ENCODE measurements at places on chromosomes 6 and 20.

GRCh38 chr20:20680991-20681508 lies 31.4 kb downstream of the RALGAPA2 start:
- no peak overlapping the region for H3K4me3 ChIP-seq
- H3K27me3 ChIP-seq, result no peaks in the 10 kb centered on the region
- H3K4me1 ChIP-seq, result peaks cover 8% of the 10 kb centered on the region
- no peak for DNase-seq
- H3K27ac ChIP-seq, result no peak overlapping the region
- H3K36me3 ChIP-seq, result peaks cover 4% of the 10 kb centered on the region

- H3K27ac ChIP-seq, result no peak overlapping the region
- peaks cover 5% of the 10 kb centered on the region for H3K27me3 ChIP-seq
- no peaks in the 10 kb centered on the region for H3K36me3 ChIP-seq
- H3K4me3 ChIP-seq, result no peak overlapping the region
- DNase-seq, result no peak
- no peaks in the 10 kb centered on the region for H3K4me1 ChIP-seq
Observed at GRCh38 chr6:17820055-17820454, 113.3 kb upstream of the NUP153 start.

DNA sequence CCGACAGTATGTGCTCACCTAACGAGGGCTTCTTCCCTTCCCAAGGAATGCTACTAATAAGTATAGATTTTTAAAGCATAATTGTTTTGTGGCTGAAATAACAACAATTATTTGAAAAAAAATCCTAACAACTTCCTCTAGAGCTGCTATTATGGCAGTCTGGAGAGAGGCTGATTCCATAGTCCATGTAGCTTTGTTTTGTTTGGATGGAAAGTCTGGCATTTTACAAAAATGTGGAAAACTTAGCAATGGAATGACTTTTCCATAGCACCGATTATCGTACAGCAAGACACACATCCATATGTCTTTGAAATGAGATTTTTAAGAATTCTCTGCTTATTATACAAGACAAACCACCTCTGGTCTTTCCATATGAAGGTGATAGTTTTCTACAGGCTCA lies 252.4 kb upstream of the TAB2 start:
- peaks cover 56% of the 10 kb centered on the region for H3K4me1 ChIP-seq
- peaks cover 13% of the 10 kb centered on the region for H3K36me3 ChIP-seq
- no peaks in the 10 kb centered on the region for H3K27me3 ChIP-seq
- no peak for DNase-seq

DNA sequence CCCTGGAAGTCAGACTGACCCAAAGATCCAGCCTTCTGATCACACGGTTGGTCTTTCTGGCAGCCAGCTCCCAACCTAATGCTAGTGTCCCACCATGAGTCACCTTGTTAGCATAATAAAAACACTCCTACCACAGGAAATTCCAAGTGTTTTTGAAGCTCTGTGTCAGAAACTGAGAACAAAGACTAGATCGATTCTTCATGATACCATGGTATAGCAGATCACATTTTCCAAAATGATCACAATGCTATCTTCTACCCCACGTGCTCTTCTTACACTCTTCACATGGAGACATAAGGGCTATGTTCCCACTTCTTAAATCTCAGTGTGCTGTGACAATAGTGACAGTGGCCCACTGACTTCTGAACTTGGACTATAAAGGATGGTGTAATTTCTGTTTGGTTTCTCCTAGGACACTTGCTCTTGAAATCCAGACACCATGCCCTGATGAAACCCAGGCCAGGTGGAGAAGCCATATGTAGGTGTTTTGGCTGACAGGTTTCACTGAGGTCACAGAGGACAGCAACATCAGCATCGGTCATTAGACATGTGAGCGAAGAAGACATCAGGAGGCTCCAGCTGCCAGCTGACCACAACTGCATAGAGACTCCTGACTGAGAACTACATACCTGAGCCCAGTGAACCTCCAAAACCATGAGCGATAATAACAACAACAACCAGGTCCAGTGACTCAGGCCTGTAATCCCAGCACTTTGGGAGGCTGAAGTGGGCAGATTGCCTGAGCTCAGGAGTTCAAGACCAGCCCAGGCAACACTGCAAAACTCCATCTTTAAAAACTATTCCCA lies 57.5 kb downstream of the MKKS start:
- H3K27ac ChIP-seq, result no peak overlapping the region
- H3K27me3 ChIP-seq, result peaks cover 15% of the 10 kb centered on the region
- no peaks in the 10 kb centered on the region for H3K36me3 ChIP-seq

- DNase-seq, result peak; percentile 75
- peaks cover 84% of the 10 kb centered on the region for H3K36me3 ChIP-seq
- no peaks in the 10 kb centered on the region for H3K27me3 ChIP-seq
- peak overlapping the region; percentile 37 for H3K27ac ChIP-seq
- H3K4me1 ChIP-seq, result peaks cover 90% of the 10 kb centered on the region
Observed at GRCh38 chr6:111737065-111737521, 131.4 kb upstream of the TRAF3IP2 start.

GRCh38 chr20:57826666-57827287 lies 117.0 kb upstream of the PMEPA1 start:
- H3K27me3 ChIP-seq, result peaks cover 7% of the 10 kb centered on the region
- no peak for DNase-seq

DNA sequence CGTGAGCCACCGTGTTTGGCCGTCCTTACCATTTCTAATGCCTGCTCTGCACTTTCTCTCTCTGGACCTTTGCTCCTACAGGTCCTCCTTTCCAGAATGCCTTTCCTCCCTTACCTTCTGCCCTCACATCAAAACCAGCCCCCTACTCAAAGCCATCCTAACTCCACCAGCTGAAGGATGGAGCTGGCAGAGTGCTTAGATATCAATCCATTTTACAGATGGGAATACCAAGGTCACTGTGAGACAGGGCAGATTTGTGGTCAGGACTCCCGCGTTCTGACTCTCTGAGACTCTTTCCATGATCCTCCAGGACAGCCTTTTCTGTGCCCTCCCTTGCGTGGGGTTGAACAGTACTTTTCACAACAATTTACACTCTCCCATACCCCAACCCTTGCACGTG lies 41.7 kb upstream of the SCRT2 start:
- H3K4me3 ChIP-seq, result no peak overlapping the region
- no peaks in the 10 kb centered on the region for H3K36me3 ChIP-seq
- no peak overlapping the region for H3K27ac ChIP-seq
- no peaks in the 10 kb centered on the region for H3K4me1 ChIP-seq
- H3K27me3 ChIP-seq, result peaks cover 9% of the 10 kb centered on the region

DNA sequence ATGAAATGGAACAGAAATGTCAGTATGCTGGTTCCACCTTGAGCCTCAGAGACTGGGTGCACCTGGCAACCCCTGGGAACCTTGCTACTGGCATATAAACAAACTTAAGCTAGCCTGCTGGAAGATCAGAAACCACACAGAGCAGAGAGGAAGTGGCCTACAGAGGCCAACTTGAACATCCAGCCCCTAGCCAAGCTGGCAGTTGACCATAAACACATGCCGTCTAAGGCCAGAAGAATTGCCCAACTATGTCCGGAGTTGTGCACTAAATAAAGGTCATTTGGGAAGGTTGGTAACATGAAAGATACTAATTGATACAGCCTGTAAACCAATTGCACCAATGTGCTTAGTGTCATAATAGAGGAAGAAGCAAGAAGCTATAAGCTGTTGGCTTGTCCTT lies 266.6 kb upstream of the BTBD3 start:
- no peaks in the 10 kb centered on the region for H3K27me3 ChIP-seq
- H3K27ac ChIP-seq, result no peak overlapping the region
- no peaks in the 10 kb centered on the region for H3K36me3 ChIP-seq
- H3K4me1 ChIP-seq, result no peaks in the 10 kb centered on the region
- H3K4me3 ChIP-seq, result no peak overlapping the region

DNA sequence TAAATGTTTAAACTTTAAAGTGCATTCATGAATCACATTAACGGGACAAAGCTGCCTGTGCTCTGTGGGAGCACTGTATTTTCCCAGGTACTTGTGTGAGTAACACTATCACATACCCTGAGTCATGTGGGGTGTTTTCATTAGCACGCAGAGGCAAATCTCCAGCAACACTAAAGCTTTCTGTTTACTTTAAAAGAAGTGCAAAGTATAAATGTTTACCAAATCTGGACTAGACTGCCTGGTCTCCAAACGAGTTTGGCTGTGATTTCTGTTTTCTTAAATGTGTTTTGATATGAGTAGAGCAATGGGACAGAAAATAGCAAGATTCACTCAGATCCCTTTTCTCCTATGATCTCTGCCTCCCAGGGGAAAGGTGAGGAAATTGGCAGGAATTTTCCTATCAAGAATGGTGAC lies 28.8 kb upstream of the RIPPLY2 start:
- DNase-seq, result no peak
- no peaks in the 10 kb centered on the region for H3K36me3 ChIP-seq
- peaks cover 7% of the 10 kb centered on the region for H3K27me3 ChIP-seq
- H3K4me1 ChIP-seq, result no peaks in the 10 kb centered on the region
- H3K27ac ChIP-seq, result no peak overlapping the region

DNA sequence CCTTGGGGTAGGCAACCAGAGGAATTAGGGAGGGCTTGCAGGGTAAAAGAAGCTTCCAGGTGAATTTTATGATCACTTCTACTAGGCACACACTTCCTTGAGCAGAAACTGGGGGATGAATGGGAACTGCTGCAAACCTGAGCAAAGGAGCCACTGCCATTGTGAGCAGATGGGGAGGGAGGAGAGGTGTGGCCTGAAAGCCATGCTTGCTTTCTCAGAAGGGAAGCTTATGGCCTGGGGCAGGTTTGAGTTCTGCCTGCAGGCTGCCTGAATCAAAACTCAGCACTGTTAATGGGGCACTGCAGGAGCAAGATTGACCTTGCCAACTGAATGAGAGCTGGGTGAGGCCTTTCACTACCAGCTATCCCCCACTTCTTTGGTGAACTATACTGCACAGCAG lies 328.1 kb downstream of the NKAIN2 start:
- H3K4me3 ChIP-seq, result no peak overlapping the region
- DNase-seq, result no peak
- no peaks in the 10 kb centered on the region for H3K36me3 ChIP-seq
- H3K4me1 ChIP-seq, result no peaks in the 10 kb centered on the region

GRCh38 chr20:1456300-1456699 lies 10.3 kb downstream of the NSFL1C start:
- H3K27me3 ChIP-seq, result no peaks in the 10 kb centered on the region
- no peak overlapping the region for H3K4me3 ChIP-seq
- H3K36me3 ChIP-seq, result peaks cover 47% of the 10 kb centered on the region
- H3K4me1 ChIP-seq, result no peaks in the 10 kb centered on the region
- DNase-seq, result no peak

DNA sequence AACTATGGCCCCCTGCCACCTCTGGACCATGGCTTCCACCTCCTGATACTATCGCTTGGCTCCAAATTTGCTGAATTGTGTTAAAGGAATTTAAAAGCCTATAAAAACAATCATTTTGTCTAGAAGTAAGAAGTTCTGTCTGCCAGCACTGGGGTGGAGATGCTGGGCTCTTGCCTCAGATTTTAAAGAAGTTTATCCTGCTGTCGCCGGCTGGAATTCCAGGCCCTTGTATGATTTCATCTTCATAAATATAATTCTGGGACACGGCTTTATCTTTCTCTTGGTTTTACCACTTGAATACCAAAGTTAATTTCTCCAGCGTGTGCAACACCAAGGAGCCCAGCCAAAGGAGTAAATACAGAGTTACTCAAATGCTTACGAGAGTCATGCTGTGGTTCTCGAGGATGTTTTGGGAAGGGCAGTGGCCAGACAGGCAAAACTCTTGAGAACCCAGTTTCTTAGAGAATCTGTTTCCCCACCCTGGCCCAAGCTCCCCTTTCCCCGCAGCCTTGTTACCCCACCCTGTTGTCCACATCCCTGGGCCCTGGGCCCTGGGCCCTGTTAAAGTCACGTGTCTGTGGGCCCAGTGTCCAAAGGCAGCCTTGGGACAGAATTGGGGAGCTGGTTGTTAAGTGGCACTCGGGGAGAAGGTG lies 31.9 kb downstream of the C6orf89 start:
- no peaks in the 10 kb centered on the region for H3K27me3 ChIP-seq
- H3K4me3 ChIP-seq, result no peak overlapping the region
- peaks cover 40% of the 10 kb centered on the region for H3K4me1 ChIP-seq
- DNase-seq, result no peak
- peaks cover 39% of the 10 kb centered on the region for H3K36me3 ChIP-seq

DNA sequence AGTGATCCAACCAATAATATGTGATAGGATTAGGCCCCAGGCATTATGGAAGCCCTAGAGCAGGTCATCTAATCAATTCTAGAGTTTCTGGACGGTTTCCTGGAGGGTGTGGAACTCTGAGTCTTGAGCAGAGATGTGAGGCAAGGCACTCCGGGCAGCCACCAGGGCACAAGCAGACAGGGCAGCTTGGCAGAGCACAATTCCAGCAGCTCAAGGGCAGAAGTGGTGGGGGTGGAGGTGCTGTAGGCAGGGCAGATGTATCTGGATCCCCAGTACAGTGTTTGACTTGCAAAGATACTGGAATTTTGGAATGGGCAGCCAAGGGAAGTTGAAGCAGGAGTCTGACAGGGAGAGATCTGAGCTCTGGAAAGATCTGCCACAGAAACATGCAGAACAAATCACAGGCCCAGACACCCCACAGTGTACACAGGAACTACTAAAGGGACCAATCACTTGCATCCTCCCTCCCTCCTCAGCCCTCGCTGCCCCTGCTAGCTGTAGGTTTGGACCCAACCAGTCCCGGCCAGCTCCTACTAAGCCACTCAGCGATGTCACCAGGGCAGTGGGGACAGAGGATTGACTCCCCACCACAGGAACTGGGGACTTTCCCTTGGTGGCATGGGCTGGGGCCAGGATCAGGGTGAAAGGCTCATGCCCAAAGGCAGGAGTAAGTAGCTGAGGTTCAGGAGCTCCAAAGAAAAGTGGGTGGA lies 47.0 kb downstream of the TFEB start:
- H3K27me3 ChIP-seq, result no peaks in the 10 kb centered on the region
- peaks cover 13% of the 10 kb centered on the region for H3K4me1 ChIP-seq
- DNase-seq, result no peak
- H3K27ac ChIP-seq, result no peak overlapping the region
- no peak overlapping the region for H3K4me3 ChIP-seq

DNA sequence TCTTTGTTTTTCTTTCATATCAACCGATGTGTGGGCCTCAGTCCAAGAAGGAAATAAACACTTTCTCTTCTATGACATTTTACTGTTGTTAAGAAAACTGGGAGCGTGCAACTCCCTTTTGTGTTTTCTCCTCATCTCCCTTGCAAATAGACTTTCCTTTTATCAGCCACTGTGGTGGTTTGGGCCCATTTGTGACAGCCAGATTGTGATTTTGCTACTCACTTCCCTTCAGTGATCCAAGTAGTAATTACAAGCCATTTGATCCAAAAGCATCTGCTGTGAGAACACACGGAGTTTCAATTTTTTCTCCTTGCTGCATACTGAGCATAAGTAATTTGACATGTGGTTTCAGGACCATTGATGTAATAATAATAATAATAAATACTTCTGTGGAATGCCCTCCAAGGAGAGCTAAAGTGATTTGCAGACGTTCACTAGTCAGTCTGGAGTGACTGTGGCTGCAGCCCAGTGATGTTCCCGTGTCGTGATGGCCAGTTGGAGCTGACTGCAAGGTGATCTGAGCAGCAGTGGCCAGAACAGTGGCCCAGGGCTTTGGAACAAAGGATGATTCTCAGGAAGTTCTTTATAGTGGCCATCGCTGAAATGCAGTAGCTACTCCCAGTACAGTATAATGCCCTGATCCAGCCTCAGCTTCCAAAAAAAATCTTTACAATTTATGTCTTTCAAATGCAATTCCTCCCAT lies 91.9 kb upstream of the CLDN20 start:
- peaks cover 49% of the 10 kb centered on the region for H3K4me1 ChIP-seq
- H3K4me3 ChIP-seq, result peak overlapping the region; percentile 56
- peak; percentile 47 for DNase-seq
- peak overlapping the region; percentile 92 for H3K27ac ChIP-seq
- peaks cover 8% of the 10 kb centered on the region for H3K36me3 ChIP-seq

- no peak overlapping the region for H3K27ac ChIP-seq
- no peaks in the 10 kb centered on the region for H3K4me1 ChIP-seq
- no peak overlapping the region for H3K4me3 ChIP-seq
- DNase-seq, result no peak
- peaks cover 14% of the 10 kb centered on the region for H3K27me3 ChIP-seq
Observed at GRCh38 chr6:150293423-150294173, 75.2 kb upstream of the IYD start.

Data from activated CD8-positive, alpha-beta memory T cell treated with anti-CD3 and anti-CD28 coated beads, Interleukin-2, amount 10 ng/mL, durations not matched to agents 7 days and 5 days (primary cell).